Activated CD8-positive, alpha-beta memory T cell treated with anti-CD3 and anti-CD28 coated beads for 24 hours (primary cell): ENCODE measurements at places on chromosomes 2 and 18.

DNA sequence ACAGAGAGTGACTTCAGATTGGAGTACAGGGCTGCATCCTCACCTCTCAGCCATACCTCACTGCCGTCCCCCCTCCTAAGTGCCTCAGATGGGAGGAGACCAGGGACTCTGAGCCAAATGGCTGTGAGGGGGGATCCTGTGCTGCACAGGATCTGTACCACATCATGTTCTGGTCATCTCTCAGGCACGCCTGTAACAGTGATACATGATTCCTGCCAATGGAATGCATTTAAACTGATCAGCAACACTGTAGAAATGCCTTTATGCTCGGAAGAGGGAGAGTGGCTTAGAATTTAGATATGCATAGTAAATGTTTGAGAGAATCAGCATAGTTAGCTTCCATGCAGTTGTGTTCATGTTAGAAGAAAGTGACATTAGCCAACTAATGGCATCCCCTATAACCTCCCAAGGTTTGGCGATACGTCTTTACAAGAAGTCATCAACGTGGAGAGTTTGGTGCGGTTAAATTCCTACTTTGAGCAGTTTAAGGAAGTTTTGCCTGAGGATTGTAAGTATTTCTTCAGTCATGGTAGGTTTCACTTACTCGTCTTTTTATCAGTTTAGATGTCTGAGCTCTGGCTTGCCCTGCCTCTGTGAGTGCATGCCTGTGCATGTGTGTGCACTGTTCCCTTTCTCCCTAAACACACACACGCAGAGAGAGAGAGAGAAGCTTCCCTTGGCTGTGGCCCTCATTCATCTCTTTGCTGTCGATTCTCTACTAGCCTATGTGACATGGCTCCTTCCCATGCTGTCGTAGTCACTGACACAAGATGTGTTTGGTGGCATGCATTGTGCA lies 40.0 kb downstream of the COA5 start:
- no peak for DNase-seq

- no peak for DNase-seq
Observed at GRCh38 chr2:148554459-148555247, 89.9 kb upstream of the EPC2 start.

DNA sequence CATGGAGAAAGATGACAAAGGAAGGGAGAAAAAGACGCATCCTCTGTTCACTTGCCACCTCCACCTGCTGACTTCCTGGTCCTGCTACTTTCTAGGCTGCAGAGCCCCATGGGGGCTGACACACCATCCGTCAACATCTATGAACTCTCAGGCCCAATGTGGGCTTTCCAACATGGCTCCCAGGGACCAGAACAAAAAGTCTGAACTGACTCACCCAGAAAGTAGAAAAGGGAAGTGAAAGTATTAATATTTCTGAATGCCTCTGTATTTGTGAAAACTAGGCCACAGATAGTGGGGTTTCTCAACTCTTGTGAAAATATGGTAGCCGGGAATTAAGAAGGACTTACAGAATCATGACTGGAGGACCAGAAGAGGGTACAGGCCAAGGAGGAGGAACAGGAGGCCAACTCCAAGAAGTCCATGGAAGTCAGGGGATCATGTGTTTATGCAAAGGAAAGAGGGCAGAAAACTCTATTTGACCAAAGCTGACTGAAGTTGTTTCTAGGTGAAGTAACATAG lies 123.1 kb upstream of the CAB39 start:
- DNase-seq: no peak

- peak; percentile 93 for DNase-seq
Observed at GRCh38 chr2:84881581-84882413, 913 bp upstream of the TRABD2A start.
